ENCODE measurements at places on chromosomes 4 and X.

GRCh38 chrX:1554469-1555210 is 17.7 kb upstream of the P2RY8 start:
- DNase-seq: no peak

DNA sequence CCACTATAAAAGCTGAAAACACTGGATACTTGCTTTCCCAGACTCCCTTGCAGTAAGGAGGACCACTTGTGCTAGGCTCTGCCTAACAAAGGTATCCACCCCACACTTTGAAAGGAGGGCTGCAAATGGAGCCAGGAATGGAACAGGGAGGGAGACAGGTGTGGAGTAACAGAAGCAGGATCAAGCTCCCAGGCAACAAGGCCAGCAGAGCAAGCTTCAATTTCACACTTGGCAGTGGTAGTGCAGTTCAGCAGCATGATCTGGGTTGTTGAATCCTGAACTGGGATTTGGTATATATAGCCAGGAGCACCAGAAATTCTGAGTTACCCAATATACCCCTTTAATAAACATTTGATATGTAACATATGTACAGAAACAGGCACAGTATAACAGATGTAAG is 9.8 kb downstream of the LAMP2 start:
- no peak for DNase-seq

- DNase-seq: no peak
These were observed 37.2 kb upstream of the FAM9B start for GRCh38 chrX:9071031-9071650.

GRCh38 chr4:8688041-8688907 is 95.7 kb downstream of the CPZ start:
- DNase-seq: no peak

GRCh38 chrX:15873566-15873965 is 19.0 kb upstream of the AP1S2 start:
- DNase-seq: no peak

DNA sequence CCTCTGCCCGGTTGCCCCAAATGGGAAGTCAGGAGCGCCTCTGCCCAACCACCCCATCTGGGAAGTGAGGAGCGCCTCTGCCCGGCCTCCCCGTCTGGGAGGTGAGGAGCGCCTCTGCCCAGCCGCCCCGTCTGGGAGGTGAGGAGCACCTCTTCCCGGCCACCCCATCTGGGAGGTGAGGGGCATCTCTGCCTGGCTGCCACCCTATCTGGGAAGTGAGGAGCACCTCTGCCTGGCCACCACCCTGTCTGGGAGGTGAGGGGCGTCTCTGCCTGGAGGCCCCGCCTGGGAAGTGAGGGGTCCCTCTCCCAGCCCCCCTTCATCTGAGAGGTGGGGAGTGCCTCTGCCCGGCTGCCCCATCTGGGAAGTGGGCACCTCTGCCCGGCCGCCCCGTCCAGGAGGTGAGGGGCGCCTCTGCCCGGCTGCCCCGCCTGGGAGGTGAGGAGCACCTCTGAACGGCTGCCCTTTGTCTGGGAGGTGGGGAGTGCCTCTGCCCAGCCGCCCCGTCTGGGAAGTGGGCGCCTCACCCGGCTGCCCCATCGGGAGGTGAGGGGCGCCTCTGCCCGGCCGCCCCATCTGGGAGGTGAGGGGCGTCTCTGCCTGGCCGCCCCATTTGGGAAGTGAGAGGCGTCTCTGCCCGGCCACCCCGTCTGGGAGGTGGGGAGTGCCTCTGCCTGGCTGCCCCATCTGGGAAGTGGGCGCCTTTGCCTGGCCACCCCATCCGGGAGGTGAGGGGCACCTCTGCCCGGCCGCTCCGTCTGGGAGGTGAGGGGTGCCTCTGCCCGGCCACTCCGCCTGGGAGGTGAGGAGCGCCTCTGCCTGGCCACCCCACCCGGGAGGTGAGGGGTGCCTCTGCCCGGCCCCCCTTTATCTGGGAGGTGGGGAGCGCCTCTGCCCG is 10.6 kb downstream of the PABPC1L2A start:
- no peak for DNase-seq

DNA sequence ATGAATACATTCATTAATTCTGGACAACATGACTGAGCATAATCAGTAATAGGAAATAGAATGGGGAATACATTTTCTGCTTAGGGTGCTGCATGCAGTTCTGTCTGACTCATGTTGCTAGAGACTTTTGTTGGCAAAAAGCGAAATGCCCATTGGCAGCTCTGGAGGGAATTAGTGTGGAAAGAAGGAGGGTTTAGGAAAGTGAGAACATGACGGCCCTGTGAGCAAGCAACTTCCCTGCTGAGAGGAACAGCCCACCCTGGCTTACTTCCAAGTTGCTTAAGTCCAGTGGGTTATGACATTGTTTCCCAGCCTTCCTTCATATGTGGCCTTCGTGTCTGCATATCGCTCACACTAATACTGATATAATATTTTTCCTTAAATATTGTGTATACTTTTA is 13.8 kb downstream of the MAD2L1 start:
- DNase-seq: peak; percentile 86

- DNase-seq: no peak
These were observed 66.1 kb upstream of the CLNK start for GRCh38 chr4:10750714-10751113.

- DNase-seq: no peak
These were observed 63.7 kb upstream of the PDGFRA start for GRCh38 chr4:54165438-54165837.

DNA sequence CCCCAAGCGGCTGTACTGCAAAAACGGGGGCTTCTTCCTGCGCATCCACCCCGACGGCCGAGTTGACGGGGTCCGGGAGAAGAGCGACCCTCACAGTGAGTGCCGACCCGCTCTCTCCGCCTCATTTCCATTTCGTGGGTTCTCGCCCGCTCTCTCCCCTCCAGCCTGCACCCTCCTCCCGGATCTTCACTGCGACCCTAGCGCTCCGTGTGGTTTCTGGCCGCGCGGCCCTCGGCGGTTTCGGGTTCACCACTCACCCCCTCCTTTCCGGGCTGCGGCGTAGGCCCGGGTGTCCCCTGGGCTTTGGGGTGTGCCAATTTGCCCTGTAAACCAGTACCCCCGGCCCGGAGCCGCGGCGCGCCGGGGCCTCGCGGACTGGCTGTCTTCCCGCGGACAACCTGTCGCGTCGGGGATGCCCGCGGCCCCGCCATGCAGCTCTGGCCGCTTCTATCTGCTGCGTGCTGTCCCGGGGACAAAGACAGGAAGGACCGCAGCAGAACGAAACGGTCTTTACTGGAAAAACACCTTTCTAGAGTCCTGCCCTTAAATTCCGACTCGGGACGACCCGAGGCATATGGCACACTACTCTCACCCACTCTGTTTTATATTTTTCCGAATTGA is 737 bp downstream of the FGF2 start:
- DNase-seq: no peak

DNA sequence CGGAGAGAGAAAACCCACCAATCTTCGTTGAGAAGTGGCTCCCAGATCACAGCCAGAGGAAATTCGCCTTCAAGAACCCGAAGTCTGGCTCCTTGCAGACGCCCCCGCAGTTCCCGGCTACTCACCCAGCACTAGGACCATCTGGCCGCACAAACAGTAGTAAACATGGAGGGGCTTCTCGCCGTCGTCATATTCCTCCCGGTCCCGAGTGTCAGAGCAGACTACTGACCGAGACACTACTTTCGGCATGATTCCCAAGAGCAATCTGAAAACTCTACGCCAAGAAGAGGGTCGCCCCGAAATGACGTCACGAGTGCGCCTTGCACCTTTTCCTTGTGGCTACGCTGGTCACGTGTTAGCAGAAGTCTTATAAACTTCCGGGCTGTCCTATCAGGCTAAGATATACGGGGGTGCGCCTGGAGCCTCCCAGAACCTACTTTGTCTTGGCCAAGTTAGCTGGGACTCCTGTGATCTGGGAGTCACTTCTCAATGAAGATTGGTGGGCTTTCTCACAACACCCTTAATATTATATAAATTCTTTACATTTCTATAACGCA is at the start of gene STEEP1:
Gene STEEP1, minus strand, starts transcription at position 303 of the 557 bp plus-strand sequence. Its CDS starts 54 bp downstream, at position 249.
- peak; percentile 71 for DNase-seq

DNA sequence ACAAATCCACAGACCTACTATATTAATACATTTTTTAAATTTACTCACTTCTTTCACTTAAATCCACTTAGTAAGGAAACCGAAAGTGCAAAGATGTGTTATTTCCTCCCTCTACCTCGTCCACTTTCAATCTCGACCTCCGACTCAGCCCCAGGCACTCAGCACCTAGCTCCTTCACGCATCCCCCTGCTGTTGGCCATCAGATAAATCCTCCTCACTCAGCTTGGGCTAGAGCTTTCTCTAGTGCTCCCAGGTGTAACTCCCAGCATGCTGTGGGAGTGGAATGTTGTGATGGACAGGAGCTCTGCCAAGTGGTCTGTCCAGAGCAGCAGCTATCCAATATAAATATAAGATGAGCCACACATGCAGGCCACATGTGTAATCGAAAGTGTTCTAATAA is 26.7 kb upstream of the TEC start:
- no peak for DNase-seq

- no peak for DNase-seq
These were observed 722 bp upstream of the TMEM33 start for GRCh38 chr4:41934514-41934900.

DNA sequence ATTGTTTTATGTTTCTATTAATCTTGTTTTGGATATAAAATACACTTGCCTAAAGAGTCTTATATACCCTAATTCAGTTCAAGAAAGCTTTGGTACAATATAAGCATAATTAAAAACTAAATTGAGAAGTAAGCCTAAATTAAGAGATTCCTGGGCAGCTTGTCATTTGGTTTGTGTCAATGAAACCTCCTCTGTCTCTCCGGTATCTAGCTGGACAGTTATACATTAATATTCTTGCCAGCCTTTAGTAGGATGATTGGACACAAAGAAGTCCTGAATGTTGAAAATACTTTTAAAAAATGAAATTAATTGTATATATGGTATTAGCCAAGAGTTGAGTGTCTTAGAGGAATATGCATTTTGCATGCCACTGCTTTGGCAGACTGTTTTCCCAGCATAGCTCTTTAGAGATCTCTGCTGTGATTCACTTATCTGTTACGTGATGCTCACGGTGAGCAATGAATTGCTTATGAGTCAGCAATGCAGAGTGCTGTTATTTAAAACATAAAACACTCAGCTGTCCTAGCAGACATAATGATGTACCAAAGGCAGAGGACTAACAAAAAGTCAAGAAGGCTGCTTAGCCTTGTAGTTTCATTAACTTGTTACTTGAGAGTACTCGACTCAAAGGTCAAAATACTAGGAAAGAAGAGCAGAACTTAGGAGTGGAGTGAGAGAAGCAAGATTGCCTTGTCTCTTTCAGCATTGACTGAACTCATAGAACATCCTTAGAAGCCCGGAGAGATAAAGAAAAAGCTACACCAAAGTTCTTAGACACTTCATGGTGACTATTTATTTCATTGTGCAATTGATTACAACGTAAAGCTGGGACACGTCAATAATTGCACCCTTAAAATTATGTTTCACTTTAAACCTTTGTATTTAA is 1296.1 kb upstream of the PCDH7 start:
- no peak for DNase-seq

GRCh38 chrX:129145840-129146272 is 377.4 kb downstream of the SMARCA1 start:
- no peak for DNase-seq

DNA sequence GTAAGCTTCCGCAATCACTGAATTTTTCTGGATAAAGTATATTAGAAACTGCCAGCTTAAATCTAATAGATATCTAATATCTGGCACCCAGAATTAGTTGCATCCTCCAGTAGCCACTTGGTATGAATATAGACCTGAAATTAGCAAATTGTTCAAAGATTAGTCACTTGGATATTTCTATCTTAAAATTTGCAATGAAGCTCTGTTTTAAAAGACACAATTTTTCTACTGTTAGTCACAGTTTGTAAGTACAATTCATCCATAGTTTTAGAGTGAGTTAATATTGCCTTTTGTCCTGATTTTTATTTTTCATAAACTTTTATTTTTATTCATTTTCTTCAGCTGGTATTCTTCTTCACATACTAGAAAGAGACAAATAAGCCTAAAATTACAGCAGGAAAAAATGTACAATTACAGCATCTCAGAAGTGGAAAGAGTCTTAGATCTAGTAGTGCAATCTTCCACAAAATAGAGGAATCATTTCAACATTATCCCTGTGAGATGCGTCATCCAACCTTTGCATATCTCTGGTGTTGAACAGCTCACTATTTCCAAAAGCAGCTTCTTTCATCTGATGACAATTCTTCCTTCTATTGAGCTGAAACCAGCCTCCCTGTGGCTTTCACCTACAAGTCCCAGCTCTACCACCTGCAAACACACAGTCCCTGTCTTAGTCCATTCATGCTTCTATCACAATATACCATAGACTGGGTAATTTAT is 190.0 kb upstream of the AR start:
- DNase-seq: no peak

DNA sequence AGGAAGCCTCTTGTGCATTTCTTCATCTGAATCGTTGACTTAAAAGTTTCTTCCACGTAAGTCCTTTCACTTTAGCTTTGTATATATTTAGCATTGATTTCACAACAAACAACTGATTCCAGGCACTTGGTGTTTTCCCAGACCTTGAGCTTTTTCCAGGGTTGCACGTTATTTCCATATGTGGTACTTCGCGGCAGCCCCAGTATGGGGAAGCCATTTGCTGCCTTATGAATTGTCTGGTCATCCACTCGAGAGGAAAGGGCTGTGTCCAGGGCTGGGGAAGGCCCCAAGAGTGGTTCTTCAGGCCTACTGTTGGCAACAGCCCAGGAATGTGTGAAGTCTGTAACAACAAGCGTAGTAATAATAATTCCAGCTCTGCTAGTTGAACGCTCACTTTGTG is 2.8 kb upstream of the TLR8 start:
- no peak for DNase-seq

DNA sequence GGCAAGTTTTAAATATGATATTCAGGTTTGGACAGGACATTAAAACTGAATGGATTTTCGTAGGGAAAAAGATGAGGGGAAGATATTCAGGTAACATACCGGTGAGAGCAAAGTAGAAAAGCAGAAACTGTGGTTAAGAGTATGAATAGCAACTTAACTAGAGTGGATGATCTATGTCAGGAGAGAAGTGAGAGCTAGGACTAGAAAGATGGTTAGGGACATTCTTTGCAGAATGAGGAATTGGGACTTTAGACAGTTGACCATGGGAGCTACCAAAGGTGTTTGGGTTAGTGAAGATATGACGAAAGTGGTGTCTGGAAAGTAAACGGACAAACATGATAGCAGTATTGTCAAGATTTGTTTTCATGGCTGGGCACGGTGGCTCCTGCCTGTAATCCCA is 45.2 kb downstream of the ANXA5 start:
- no peak for DNase-seq

DNA sequence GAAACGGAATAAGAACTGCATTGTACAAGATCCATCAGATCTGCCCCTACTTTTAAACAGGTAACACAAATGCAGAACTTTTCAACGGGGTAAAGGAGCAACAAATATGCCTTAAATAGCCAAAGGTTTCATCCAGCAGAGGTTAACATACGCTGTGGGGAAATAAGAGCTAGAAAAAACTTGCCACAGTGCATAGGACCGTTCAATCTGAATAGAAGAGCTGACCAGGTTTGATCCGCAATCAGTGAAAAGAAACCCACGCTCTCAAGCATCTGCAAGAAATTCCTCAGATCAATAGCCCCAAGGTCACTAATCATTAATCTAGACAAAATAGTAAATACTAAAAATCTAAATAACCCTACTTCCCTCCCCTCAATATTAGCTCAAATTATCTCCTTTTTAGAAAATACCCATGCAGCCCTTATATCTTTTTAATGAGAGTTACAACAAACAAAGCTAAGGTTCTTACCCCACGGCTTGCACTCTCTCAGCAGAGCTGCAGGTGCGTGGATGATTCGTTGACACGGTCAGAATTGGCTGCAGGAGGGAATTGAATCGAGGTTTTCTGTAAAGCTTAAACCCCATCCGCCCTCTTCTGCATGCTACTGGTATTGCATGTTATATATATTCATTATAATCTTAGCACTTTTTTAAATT is at the start of gene TLR10:
Gene TLR10, minus strand, starts transcription at position 539 of the 657 bp plus-strand sequence. CDS start 7,400 bp downstream, outside the sequence.
- DNase-seq: no peak

- peak; percentile 60 for DNase-seq
These were observed 78.1 kb downstream of the RLIM start for GRCh38 chrX:74536152-74536831.

Measured in thoracic aorta (tissue), 2 donors.